Esophagus squamous epithelium (tissue), 5 donors: ENCODE measurements at places on chromosomes 4 and X. TPM values are rescaled to one million over a fixed set of nuclear protein-coding genes. Genes with fewer than 3 reads are reported as not detected.

- DNase-seq = no peak
Observed at GRCh38 chrX:153688911-153689590, 1.3 kb downstream of the SLC6A8 start.

DNA sequence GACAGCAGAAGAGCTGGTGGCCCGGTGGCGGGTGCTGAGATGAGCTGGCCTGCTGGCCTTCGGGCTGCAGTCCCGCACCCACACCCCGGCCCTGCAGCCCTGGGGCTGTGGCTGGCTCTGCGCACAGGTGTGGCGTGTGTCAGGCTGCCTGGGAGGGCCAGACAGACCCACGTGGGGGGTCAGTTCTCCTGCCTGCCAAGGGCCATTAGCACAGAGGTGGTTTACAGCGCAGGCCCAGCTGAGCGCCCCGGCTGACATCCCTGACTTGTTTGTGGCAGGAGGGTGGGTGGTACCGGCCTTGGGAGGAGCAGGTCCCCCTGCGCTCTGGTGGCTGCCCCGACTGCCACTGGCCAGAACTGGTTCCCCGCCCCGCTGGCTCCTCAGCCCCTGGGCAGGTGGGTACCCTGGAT, 9.4 kb upstream of the HGFAC start:
- no peak for DNase-seq

GRCh38 chr4:28385801-28386200, 1525.2 kb downstream of the STIM2 start:
- no peak for DNase-seq

Gene ADAD1
- total RNA-seq = not detected

Gene ATP10D
- 31.5 TPM for total RNA-seq

GRCh38 chrX:148271263-148271662, 229.2 kb upstream of the AFF2 start:
- DNase-seq = no peak

Gene OTC
- total RNA-seq = not detected

Gene FAM50A
- 21.1 TPM for total RNA-seq

GRCh38 chr4:122921971-122922876, at the start of gene NUDT6:
TSS of gene NUDT6 (minus strand) at chr4:122922597. CDS start at chr4:122922572, 25 bp downstream.
- DNase-seq = no peak

GRCh38 chr4:73518340-73518739, 36.8 kb downstream of the AFM start:
- DNase-seq = no peak

GRCh38 chrX:21905953-21906352, 34.6 kb upstream of the SMS start:
- DNase-seq = no peak

GRCh38 chr4:37705571-37705970, 19.4 kb upstream of the RELL1 start:
- DNase-seq = no peak

Gene PDE6B
- total RNA-seq = 0.75 TPM

Gene SPIN3
- 3.9 TPM for total RNA-seq

Gene WDR17
- 1.3 TPM for total RNA-seq

DNA sequence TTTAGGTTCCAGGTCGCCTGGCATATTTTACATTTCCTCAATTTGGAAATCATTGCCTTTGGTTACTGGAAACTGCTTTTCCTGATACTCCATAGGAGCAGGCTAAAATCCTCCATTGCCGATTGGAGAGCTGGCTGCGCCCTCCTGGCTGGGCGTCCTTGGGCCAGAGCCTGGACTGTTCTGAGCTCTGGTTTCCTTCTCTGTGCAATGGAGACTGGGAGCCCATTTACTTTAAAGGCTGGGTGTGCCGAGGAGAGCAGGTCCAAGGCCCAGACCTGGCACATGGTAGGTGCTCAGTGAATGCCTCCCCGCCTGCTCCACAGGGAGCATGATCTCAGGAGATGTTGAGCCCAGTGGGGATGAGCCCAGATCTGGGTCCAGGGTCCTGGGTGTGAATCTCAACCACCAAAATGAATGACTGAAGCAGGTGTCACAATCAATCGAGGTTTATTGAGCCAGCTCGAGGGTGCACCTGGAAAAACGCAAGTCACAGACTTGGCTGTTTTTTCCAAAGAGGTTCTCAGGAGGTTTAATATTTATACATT, 50.0 kb downstream of the EVC start:
- no peak for DNase-seq

DNA sequence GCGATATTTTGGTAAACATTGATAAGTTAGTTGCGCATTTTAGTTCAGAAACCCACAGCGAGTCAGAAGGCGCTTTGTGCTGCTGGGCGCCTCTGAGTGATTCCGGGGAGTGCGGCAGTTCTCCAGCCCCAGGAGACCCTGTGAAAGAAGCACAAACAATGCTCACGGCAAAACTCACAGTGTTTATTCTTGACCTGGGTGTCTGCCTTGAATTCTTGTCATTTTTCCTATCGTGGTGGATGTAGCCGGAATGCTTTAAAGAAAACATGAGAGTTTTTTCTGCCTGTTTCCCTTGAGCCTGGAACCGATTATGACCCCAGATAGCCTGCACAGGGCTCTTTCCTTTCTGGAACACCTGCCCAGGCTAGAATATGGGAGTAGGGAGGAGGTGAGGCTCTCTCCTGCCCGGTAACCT, 6.7 kb downstream of the TBL1X start:
- DNase-seq = no peak

GRCh38 chr4:12409507-12410190, 981.0 kb upstream of the HS3ST1 start:
- DNase-seq = no peak

GRCh38 chrX:9195199-9195880, 161.4 kb upstream of the FAM9B start:
- DNase-seq = no peak

DNA sequence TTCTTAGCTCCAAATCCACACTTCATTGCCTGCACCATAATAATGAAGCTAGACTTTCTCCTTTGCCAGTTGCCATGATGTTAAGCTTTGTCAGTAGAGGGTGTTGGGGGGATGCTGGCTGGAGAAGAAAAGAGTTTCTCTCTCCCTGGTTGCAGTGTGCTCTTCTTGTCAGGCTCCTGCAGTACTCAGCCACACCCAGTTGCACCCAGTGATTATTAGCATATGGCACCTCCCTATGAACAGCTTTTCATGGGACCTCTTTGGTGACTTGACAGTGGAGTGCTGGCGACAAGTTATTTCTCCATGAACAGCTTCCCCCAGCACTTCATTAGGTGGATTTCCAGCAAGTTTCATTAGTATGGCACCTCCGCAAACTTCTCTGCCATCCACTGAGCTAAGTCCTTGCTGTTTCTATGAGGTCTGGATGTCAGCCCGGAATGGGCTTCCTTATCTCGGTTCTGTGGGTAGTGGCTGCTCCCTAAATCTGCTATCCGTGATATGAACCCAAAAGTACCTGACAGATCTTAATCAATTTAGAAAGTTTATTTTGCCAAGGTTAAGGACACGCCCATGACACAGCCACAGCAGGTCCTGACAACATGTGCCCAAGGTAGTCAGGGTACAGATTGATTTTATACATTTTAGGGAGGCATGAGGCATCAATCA, 18.8 kb upstream of the OTUD4 start:
- no peak for DNase-seq

GRCh38 chr4:70508801-70509200, 9.6 kb upstream of the AMTN start:
- no peak for DNase-seq

GRCh38 chrX:82451725-82452124, 1056.4 kb upstream of the POU3F4 start:
- DNase-seq = no peak

Gene TREX2
- 6.6 TPM for total RNA-seq

- DNase-seq = no peak
Observed at GRCh38 chr4:9924750-9925149, 96.5 kb downstream of the SLC2A9 start.

Gene ZNF711
- total RNA-seq = 1.3 TPM

- DNase-seq = no peak
Observed at GRCh38 chr4:98919996-98920395, 8.9 kb downstream of the EIF4E start.

- DNase-seq = no peak
Observed at GRCh38 chr4:18869166-18869565, 847.6 kb upstream of the LCORL start.

- DNase-seq = no peak
Observed at GRCh38 chr4:162705130-162705803, 461.4 kb downstream of the NAF1 start.

DNA sequence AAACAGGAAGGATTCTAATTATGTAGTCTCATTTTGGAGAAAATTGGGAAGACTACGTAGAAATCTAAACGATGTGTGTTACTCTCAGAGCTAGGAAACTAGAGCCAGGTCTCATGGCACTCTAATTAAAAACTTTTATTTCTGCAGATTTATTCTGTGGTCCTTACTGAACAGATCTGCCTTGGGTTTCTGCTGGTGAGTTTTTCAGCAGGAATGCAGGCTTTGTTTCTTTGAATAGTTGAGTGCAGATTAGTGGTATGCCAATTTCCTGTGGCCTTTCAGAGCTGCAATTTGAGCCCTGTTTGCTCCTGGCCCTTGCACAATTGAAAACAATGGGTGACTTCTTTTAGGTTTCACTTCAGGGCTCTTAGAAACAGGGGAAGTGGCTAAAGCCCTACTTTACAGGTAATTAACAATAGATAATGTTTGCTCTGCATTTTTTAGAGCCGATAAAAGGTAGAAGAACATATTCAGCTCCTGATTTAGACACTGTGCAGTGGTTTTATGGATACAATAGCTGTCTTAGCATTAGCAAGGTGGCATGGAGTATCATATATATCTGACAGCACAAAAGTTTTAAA, 21.8 kb downstream of the SPRY1 start:
- DNase-seq = no peak

Gene SASH3
- total RNA-seq = 3.9 TPM

Gene CSN1S1
- not detected for total RNA-seq
